NCI-H446 (cell line): ENCODE measurements at places on chromosomes 3 and 15.

DNA sequence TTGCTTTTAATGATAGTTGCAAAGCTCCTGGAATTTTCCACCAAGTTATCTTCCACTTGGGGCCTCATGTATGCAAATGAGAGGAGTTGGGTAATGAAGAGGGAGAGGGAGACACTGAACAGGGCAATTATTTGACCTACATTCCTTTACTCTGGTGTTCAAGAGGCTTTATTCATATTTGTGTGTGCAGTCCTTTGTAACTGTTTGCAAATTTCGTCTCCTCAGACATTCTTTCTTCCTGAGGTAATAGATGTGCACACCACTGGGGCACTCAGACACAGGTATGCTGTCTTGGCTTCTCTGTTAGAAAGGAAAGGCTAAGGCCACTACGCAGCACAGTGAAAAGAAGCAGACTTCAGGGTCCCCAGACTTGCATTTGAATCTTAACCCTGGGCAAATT lies 189.7 kb upstream of the IL12A start:
- DNase-seq = no peak

DNA sequence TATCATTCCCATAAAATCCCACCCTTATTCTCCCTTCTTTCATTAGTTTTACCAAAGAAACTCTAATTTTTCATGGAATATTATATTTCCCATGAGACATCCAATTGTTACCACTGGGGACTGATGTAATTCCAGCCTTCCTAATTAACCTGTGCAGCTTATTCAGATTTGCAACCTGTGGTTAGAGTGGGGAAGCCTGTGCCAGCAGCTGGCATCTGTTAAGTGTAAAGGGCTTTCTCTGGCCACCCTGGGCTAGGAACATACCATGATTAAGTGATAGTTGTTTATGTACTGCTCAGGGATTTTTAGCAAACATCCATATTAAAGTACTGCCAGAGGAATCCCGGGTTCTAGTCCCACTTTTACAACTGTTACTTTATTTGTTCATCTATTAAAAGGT lies 78.2 kb downstream of the TPRG1 start:
- no peak for DNase-seq

DNA sequence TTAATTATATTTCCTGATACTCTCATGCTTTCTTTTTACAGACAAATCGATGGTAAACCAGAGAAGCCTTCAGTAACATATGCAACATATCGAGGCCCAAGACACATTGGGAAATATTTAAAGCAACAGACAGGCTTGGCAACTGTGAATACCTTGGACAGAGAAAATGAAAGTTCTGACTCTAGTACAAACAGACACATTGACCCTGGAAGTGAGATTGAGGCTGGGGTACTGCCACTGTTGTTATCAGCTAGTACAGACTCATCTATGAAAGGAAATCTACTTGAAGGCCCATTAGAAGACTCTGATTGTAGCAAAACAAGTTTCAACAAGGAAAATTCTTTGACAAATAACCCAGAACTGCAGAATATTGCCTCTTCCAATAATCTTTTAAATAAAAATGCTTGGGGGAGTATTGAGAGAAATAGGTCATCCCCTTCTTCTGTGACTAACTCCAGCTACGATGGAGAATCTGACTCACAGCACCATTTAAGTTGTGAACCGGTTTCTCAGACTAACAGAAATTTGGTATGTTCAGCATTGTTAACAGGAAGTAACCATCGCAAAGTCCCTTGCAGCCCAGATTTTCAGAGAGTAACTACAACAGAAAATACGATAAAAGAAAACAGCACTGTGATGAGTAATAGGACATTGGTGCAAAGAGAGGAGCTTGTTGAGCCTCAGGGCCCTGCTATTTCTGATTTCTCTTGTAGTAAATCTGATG lies 50.2 kb downstream of the CRYBG3 start:
- DNase-seq = no peak

- no peak for DNase-seq
These were observed 23.5 kb upstream of the JMJD7 start for GRCh38 chr15:41804361-41804760.

GRCh38 chr3:123365450-123366143 lies 83.3 kb downstream of the ADCY5 start:
- no peak for DNase-seq

GRCh38 chr15:95580121-95580520 lies 750.4 kb upstream of the NR2F2 start:
- no peak for DNase-seq

- no peak for DNase-seq
These were observed 2.2 kb downstream of the ALPK3 start for GRCh38 chr15:84819291-84819768.
